IMR-90 (cell line): ENCODE measurements at places on chromosomes 3 and 15. TPM values are rescaled to one million over a fixed set of nuclear protein-coding genes. Genes with fewer than 3 reads are reported as not detected.

The NRROS gene
- under 0.01 TPM in 1 of 2 replicates, not detected in the other for total RNA-seq

The B3GNT5 gene
- total RNA-seq, result 3.4 and 4.4 TPM in 2 replicates

The LRRC31 gene
- total RNA-seq, result not detected in 2 replicates

The AEN gene
- 85.5 and 91.4 TPM in 2 replicates for total RNA-seq

DNA sequence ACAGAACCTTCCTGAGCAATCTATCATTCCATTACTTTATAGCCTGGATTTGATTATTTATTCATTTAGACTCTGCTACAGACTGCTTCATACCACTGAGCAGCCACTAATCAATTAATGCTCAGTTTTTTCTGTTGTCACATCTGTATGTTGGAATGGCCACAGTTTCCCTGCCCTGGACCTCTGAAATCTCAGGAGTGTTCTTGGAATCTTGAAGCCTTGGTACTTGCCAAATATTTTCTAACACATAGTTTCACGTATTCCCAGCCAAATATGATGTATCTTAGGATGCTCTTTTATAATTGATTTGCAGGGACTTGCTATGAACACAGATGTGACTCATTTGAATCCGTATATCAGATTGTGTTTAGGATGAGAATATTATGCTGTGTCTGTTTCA is 225.8 kb downstream of the TAFA4 start:
- DNase-seq, result no peak

GRCh38 chr15:79064496-79064895 is 26.1 kb downstream of the RASGRF1 start:
- DNase-seq, result no peak

DNA sequence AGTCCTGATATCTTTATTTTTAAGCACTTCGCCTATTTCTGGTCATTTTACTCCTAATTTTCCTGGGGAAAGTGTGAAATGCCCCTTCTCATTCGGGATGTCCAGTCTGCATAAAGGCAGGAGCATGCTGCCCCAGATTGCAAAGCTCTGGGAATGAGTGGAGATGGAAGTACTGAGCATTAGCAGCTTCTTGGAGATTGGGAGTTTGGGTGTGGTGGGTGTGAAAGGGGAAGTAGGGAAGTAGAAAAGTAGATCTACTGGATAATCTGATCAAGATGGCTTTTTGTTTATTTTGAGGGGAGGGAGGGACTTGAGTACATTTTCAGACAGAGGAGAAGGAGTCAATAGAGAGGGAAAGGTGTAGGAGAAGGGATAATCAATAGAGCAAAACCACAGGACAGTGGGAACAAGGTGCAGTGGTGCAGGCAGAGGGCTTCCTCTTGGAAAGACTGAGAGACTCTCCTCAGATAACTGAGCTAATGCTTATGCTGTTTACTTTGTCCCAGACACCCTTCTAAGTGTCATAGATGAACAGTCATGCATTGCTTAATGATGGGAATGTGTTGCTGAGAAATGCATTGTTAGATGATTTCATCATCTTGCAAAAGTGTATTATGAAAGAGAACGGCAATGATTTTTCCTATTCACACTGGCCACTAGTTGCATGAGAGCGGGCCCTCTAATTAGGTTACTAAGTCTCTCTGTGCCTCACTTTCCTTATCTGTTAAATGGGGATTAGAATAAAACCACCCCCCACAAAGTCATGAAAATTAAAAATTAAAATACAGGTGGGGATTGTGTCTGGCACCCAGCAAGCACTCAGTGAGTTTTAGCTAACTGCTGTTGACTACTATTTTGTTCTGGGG is 45.5 kb downstream of the PHLDB2 start:
- DNase-seq, result peak; percentile 92

DNA sequence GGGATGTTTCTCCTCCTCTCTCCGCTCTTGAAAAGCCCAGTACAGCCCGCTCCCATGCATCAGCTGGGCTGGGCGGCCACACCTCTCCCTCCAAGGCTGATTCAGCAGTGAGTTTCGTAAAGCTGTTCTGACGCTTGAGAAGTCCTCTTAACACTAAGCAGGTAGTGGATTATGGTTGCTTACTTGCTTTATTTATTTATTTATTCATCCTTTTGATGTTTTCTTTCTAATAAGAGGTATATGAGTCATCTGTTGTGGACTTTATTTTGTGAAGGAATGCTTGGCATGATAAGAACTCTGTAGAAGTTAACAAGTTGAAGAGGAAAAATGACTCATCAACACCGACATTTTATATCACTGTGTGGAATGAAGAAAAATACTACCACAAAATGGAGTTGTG is 285.0 kb downstream of the SQOR start:
- peak; percentile 8 for DNase-seq

DNA sequence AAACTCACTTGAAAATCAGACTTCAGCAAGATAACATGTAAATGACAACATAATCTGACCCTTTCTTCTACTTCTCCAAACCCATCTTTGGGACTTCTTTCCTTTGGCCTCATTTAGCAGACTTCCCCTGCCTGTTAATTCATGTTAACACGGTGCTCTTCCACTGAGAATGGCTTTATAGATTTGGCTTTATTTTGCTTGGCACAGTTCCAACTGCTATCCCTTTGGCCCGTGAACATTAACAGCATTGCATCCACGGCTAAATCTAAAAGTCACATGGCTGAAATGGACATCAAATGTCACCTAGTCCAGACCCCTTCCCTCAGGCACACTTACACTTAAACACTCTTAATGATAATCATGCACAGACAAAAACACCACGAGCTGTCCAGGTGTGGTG is 3.8 kb downstream of the ZMAT3 start:
- no peak for DNase-seq

DNA sequence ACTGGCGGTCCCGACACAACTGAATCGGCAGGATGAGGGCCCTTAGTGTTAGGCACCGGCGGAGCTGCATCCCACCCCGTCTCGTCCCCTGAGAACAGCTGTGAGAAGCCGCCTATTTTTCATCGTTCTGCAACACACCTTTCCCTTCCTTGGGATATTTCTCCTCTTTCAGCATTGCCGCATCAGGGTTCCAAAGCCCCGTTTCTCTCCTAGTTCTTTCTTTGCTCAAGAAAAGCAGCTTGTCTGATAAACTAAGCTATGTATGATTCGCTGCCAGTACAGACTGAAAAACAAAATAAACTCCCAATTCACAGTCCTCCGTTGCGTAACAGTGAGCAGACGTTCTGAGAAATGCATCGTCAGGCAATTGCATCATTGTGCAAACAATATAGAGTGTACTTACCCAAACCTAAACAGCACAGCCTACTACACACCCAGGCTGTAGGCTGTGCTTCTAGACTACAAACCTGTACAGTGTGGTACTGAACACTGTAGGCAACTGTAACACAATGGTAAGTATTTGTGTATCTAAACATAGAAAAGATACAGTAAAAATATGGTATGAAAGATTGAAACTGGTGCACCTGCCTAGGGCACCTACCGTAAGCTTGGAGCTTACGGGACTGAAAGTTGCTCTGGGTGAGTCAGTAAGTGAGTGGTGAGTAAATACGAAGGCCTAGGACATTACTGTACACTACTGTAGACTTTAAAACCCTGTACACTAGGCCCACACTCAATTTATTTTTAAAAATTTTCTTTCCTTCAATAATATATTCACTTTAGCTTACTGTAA is 8.9 kb upstream of the ADAMTS17 start:
- DNase-seq, result peak; percentile 55

- no peak for DNase-seq
Observed at GRCh38 chr3:42868841-42869240, 6.8 kb downstream of the CYP8B1 start.
